ENCODE measurements at places on chromosomes 7 and 10.
A peak's percentile ranks its signal among the peaks of the same experiment; 100 is the strongest.

GRCh38 chr10:110138197-110138812 lies 69.1 kb upstream of the MXI1 start:
- peak; percentile 2 for DNase-seq

- no peak for DNase-seq
These were observed 257.1 kb downstream of the GLI3 start for GRCh38 chr7:41979834-41980307.

- no peak for DNase-seq
These were observed 143.5 kb downstream of the MLLT10 start for GRCh38 chr10:21677551-21677950.

DNA sequence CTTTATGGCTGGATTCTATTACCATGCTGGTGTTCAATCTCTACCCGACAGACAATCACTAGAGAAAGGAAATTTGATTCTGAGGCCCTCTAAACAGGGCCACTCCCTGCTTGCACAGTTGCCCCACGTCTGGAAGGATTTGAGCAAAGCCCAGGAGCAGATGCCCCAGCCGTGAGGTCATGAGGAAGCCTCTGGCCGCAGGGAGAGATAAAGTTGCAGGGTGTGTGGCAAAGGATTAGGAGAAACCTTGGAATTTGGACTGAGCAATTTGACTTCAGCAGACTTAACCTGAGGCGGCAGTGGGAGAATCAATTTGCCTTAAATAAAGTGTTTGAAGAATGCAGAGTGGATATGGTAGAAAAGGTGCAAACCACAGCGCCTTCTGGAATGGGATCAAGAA lies 40.2 kb upstream of the KLF6 start:
- DNase-seq: no peak

DNA sequence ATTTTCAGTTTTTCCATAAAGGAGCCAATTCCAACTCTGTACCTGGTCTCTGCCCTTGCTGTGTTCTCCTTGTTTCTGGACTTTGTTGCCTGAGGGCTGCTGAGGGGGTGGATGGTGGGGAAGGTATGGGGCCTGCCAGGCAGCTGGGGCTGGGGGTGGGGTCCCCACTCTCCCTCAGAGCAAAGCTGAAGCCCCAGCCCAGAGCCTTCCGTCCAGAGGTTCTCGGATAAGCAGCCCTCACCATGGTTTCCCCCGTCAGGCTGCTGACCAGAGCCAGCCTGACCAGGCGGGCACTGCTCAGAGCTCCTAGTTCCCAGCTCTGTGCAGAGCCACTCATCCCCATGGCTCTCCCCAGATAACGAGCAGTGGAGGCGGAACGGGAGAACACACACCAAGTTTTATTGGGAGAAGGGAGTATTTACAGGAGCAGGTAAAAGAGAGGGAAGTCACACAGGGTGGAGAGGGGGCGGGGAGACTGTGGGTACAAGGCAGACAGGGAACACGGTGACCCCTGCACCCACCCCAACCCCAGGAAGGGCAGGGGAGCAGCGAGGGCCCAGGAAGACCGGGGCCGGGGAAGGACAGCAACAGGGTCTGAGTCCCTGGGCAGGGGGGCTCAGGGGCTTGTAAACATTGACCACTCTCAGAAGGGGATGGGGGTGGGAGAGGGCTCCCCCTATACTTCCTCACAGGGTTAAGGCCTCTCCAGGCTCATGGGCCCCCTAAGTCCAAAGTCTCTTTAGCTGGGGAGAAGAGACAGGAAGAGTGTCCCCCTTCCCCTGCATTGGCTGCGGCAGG lies 5.8 kb downstream of the GNB2 start:
- no peak for DNase-seq

DNA sequence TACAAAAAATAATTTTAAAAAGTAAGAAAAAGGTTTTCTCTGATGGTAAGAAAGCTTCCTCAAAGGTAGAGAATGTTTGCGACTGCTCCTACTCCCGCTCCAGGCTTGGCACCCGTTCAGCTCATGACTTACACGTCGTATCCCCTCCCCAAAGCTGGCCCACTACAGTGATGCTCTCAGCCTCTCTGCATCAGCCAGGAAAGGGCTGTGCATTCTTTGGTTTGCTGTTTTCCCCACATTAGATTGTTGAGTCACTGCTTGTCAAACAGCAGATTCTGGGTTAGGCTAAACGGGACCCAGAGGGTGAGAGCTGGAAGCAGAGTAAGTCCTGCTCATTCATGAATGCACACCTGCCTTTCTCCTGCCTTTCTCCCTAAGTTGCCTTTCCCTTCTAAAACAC lies 54.7 kb upstream of the NMT2 start:
- DNase-seq: no peak
